ENCODE measurements at places on chromosomes 3 and 15.
A peak's percentile ranks its signal among the peaks of the same experiment; 100 is the strongest.

- DNase-seq = no peak
Measured at GRCh38 chr3:140351466-140351865, 326.4 kb upstream of the TRIM42 start.

DNA sequence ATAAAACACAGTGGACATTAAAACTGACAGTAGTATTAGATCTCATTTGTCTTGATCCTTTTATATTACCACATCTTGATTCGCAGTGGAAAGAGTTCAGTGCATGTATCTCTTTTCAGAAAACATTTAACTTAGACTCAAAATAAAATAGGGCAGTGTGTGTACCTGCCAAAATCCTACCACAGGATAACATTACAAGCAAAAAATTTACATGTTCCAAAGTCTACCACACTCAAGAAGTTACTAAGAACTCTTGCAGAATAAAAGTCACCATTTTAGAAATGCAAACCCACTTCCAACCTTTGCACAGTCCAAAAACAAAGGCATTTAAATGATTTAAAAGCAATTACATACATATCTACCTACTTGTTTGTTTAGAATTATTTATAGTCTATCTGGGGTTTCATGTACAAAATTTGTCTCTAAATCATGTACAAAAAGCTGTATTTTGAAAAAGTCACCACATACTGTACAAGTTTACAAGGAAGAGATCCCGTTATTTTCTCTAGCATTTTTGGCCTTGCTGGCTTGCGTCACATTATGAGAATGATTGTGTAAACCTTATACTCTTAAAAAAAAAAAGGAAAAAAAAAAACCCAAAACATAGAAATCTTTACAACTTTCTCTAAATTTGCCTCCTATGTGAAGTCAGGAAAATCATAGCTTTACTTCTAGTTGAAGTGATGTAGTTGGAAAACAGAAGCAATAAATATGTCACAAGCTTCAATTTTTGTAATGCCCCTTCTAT is 153.8 kb downstream of the ADAM10 start:
- DNase-seq = no peak

DNA sequence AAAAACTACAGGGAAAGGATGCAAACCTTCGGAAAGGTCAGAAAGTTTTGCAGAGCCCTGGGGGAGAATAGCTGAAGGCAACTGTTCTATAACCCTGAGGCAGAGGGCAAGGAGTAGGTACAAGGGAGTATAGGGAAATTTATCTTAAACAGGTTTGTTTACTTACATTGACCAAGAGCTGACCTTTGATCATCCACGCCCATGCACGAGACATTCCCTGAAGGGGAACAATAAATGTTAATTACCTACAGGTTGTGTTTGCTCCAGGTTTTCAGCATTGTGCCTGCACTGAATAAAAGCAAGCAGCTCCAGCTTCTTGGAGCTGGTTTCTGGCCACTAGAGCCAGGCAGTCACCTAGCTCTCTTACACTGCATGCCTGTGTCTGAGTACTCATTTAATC is 524.5 kb upstream of the TGFBR2 start:
- DNase-seq = peak; percentile 80

- no peak for DNase-seq
Measured at GRCh38 chr3:133991637-133992036, 38.1 kb downstream of the SLCO2A1 start.

- no peak for DNase-seq
Measured at GRCh38 chr3:30649572-30650318, 43.3 kb downstream of the TGFBR2 start.

- no peak for DNase-seq
Measured at GRCh38 chr15:97876281-97876675, 84.2 kb upstream of the ARRDC4 start.

GRCh38 chr3:55305696-55306485 is 181.2 kb downstream of the WNT5A start:
- DNase-seq = no peak

DNA sequence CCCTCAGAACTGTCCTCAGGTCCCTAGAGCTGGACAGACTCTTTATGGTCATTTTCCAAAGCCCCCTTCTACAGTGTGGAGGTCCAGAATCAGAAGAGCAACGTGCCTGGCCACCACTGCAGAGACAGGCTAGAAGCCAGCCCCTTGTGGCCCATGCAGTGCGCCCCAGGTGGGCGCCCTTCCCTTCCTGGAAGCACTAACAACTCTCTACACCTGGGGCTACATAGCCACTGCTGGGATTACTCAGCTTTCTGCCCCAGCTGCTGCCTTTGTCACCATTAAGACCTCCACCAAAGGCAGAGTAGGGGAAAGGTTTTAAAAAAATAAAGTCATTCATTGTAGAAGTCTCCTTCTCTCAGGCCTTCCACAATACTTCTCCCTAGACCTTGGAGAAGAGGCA is 2.3 kb downstream of the RASGRP1 start:
- no peak for DNase-seq

DNA sequence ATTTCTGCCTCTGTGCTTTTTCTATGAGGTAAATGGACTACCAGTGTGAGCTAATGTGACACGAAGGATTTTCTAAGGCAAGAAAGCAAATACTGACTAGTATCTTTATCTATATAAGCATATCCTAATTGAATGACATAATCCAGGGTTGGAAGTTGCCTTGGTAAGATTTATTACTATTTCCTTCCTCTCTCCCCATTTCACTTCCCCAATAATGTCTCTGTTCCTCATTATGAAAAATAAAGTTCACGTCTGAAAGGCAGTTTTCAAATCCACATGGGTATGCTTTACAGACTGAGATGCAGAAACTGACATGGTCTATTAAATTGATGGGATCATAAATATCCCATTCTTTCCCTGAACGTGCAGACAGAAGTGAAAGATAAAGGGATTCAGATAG is 86.0 kb downstream of the DTWD1 start:
- DNase-seq = no peak

DNA sequence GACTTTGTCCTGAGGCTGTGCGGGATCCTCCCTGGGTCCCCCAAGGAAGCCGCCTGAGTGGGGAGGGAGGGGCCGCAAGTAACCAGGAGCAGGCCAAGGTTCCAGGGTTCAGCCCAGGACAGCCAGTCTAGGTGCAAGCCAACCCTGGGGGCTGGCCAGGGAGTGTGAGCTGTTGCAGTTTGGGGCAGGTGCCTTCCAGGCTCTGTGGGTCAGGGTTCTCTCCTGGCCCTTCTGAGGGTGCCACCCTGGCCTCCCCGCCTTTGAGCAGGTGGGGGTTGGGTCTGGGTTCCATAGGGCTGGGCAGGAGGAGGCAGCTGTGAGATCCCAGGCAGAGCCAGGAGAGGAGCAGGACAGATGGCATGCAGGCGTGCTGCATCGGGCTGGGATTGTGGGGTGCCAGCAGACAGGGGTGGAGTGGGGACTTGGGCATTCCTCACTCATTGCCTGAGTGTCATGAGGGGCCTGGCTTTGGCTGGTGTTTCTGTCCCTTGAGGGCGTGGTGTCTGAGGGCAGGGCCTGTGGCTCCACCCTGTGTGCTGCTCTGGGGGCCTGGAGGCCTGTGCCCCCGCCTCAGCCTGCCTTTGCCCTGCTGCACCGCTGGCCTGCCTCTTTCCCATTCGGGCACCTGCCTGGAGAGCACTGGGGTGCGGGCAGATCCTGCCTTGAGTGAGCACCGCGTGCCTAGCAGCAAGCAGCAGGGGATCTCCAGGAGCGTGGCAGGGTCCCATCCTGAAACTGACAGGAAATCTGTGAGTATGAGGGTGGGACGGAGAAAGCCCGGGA is 18.4 kb downstream of the KLF13 start:
- DNase-seq = peak; percentile 24

GRCh38 chr15:68022061-68022460 is 32.1 kb upstream of the PIAS1 start:
- no peak for DNase-seq

- DNase-seq = no peak
Measured at GRCh38 chr15:80275961-80276360, 23.9 kb upstream of the CTXND1 start.

- peak; percentile 80 for DNase-seq
Measured at GRCh38 chr3:123723522-123724168, 138.8 kb upstream of the HACD2 start.

GRCh38 chr3:48919215-48920138 is 835 bp downstream of the ARIH2 start:
- peak; percentile 62 for DNase-seq

DNA sequence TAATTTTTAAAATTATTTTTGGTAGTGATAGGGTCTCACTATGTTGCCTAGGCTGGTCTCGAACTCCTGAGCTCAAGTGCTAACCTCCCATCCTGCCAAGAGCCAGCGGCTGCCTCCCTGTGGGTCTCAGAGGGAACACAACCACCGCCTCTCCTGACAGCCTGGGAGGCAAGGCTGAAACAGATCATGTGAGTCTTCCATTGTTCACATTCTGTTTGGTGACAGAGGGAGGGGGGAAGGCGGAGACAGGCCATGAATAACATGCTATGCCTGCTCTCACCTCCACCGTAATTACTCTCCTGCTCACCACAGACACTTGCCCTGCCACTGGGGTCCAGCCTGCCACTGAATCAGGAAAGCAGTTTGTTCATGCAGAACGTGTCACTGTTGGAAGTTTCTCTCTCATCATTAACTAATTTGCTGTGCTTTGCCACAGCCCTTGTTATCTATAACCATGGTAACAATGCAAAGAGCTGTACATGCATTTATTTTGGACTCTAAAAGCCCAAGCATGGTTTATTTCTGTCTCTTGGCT is 78.4 kb upstream of the RASGRF1 start:
- DNase-seq = peak; percentile 23

DNA sequence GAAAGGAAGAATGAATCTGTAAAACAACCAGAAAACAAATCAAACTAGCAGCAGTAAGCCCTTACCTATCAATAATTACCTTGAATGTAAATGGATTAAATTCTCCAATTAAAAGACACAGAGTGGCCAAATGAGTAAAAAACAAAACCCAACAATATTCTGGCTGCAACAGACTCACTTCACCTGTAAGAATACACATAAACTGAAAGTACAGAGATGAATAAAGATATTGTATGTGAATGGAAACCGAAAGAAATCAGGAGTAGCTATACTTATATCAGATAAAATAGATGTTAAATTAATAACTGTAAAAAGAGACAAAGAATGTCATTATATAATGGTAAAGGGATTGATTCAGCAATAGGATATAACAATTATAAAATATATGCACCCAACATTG is 514.5 kb upstream of the DPPA4 start:
- DNase-seq = no peak

- no peak for DNase-seq
Measured at GRCh38 chr15:65651831-65652749, 30.4 kb downstream of the SLC24A1 start.

- DNase-seq = no peak
Measured at GRCh38 chr3:2603692-2604289, 505.1 kb downstream of the CNTN4 start.

DNA sequence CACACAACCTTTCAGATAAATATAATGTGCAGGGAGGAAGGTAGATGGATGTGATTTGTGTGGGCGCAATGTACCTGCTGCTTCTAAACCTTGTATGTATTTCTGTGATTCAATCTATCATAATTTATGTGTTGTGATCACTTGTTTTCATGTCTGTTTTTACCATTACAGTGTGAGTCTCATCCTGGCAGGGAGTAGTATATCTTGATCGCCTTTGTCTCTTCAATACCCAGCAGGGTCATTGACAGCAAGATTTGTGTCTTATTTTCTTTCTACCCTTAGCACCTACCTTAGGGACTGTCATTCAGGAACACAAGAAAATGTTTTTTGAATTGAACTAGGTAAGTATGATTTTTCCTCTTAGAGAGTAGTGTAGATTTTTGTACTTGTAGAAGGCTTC is 83.7 kb upstream of the SELENOK start:
- DNase-seq = no peak

DNA sequence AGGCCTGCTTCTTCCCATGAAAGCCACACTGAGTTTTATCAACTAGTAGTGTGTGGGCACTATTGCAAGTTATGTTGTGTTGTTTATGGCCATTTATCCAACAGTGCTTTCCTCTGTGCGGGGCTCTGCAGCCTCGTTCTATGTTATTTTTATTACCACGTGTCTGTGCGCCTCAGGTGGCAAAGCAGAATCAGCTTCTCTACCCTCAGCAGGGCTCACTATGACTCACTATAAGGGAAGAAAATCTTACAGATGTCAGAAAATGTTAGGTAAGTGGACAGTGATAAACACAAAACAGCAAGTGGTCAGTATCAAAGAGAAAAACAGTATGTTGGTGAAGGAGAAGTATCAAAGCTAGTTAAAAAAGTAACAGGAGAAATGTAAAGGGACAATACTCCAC is 61.4 kb downstream of the MOBP start:
- DNase-seq = no peak

DNA sequence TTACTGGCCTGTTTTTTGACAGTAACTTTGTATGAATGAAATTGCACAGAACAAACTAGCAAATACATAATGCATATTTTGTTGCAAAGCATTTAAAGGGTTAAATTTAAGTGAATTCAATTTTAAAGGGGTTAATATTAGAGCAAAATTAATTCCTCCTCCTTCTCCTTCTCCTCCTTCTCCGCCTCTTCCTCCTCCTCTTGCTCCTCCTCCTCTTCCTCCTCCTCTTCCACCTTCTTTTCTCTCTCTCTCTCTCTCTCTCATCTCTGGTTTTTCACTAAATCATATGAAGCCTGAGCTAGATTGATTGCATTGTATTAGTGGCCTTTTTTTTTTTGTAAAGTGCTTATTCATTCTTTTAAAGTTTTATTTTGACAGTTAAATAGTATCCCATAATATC is 154.5 kb downstream of the THRB start:
- no peak for DNase-seq

DNA sequence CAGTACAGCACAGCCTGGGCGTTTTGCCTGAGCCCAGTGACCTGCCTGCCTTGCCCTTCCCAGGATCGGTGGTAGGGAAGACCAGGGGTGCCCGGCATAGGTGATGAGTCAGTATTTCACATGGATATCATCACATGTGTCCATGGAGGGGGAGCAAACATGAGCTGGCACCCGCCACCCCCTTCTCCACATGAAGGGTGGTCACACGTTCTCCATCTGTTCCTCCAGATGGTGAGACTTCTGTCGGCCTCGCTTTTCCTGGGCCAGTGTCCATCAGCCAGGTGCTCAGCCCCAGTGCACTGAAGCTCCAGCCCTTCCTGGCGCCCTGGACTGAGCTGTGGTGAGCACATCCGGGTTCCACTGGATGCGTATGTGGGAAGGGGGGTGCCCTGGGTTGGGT is 208.4 kb downstream of the UBE3A start:
- no peak for DNase-seq

- DNase-seq = peak; percentile 32
Measured at GRCh38 chr15:71651750-71652186, 158.6 kb upstream of the NR2E3 start.

DNA sequence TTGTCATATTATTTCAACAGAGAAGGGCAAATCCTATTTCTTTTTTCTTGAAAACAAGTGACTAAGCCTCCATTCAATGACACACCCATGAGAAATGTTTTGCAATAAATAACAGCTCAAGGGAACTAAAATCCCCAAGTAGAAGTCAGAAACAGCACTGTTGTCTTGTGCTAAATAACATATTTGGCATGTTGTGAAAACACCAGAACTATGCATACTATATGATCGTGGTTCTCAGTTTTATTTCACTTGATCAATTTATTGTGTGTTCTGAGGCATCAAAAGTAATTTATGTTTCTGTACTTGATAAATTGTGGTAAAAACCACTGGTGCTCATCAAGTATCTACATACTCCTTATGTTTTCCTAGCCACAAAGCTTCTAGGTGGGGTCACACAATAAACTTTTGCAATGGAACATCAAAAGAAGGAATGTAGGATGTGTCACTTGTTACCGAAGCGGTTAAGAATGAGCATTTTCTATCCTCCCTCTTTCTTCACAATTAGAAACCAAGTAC is 691.7 kb upstream of the CBLB start:
- peak; percentile 70 for DNase-seq

All from LoVo (cell line).